Stimulated activated CD8-positive, alpha-beta memory T cell treated with anti-CD3 and anti-CD28 coated beads, Interleukin-7, amount 100 ng/mL, for 48 hours (primary cell): ENCODE measurements at places on chromosomes 4 and X.

- no peak for DNase-seq
Measured at GRCh38 chrX:143683486-143683885, 37.1 kb downstream of the SPANXN2 start.

DNA sequence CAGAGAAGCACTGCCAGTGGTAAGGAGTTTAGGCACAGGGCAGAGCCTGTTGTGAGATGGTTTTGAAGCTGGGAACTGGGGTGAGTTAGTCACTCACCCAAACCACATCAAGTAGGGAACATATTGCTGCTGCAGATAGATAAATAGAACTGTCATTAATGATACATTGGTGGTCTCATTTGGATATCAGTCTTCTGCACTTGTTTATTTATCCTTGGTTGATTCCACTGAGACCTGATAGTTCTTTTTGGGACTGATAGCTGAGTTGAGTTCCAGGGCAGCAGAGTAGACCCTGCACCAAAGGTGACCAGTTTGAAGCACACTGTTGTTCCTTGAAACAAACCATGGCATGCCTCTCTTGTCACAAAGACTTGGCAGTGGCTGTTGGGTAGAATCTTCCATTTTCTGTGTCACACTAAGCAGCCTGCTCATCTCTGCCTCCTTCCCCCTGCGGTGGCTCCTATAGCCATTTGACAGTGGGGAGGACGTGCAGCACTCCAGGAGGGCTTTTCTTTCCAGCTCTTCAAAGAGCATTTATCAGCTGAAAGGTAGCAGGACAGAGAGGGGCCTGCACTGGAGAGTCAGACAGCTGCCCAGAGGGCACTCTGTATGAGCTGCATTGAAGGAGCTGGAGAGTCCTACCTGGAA lies 59.7 kb upstream of the TMEM164 start:
- DNase-seq = no peak

GRCh38 chr4:26197018-26197779 lies 123.6 kb upstream of the RBPJ start:
- DNase-seq = peak; percentile 50

GRCh38 chr4:60216752-60217151 lies 983.4 kb upstream of the ADGRL3 start:
- no peak for DNase-seq

DNA sequence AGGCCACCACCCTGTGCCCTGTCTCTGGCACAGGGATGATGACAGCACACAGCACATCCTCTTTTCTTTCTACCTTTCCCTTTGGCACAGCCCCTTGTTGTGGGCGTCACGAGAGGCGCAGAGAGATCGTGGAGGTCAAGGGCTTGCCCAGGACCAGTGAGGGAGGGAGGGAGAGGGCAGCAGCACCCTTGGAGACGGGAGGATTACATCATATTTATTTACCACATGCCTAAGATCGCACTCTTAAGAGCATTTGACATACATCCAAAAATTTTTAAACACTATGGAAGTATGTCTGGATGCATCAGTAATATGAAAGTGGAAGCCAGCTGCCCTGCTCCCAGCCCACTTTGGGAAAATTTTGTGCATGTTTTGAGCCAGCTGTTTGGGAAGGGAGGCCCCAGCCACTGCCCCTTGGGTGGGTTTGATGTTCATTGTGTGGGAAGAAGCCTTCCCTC lies 12.7 kb downstream of the WFS1 start:
- DNase-seq = no peak

DNA sequence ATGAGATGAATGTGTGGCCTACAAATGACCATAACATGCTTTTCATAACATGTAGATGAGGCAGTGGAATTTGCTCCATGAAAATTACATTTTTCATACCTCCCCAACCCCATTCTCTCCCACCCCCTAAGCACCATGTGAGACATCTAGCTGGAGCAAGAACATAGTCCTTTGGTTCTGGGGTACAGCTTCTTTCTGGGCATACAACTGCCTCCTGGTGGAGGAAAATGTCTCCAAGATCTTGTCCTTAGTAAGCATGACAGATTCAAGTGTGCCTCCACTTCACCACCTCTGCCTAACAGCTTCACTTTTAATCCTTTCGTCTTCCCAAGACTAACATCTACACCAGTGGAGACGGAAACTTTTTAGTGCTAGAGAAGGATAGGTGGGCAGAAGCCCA lies 8.0 kb downstream of the EXOC1L start:
- DNase-seq = no peak

DNA sequence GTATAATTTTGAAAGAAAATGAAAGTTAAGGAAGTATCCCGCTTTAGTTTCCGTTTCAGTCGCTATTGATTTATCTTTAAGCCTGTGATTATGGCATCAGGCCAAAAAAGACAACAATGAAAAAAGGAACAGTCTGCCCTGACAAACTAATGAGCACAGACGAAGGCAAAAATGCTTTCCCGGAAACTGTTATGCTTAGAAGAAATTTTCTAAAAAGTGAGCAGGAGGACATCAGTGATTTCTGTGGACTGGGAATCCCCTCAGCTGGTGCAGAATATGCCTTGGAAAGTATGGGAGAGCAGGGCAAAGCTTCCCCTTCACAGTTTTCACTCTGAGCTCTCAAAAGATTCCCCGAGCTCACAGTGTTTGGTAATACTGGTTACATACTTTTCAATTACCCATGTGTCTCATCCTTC lies 5.1 kb upstream of the CXCL10 start:
- DNase-seq = no peak

DNA sequence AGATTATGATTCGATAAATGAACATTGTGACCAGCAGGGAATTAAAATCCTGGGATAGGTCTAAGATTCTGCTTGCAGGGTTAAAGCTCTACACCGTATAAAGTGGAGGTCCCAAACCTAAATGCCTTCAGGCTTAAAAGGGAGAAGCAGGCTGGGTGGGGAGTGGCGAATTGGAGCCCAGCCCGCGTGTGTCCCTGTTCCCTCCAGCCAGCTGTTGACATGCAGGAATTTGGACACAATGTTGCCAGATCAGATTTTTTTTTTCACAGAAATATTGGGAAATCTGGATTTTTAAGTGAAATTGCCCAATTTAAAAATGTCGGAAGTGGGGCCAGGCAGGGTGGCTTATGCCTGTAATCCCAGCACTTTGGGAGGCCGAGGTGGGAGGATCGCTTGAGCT lies 60.5 kb downstream of the ELF4 start:
- DNase-seq = no peak

- no peak for DNase-seq
Measured at GRCh38 chr4:76690906-76691275, 207.1 kb downstream of the SOWAHB start.

- no peak for DNase-seq
Measured at GRCh38 chr4:127251423-127251822, 381.3 kb upstream of the INTU start.

- no peak for DNase-seq
Measured at GRCh38 chr4:14478504-14478903, 523.8 kb upstream of the CPEB2 start.

- no peak for DNase-seq
Measured at GRCh38 chr4:178316211-178316610, 874.0 kb upstream of the AGA start.

- no peak for DNase-seq
Measured at GRCh38 chr4:140789759-140790158, 33.6 kb upstream of the TBC1D9 start.

DNA sequence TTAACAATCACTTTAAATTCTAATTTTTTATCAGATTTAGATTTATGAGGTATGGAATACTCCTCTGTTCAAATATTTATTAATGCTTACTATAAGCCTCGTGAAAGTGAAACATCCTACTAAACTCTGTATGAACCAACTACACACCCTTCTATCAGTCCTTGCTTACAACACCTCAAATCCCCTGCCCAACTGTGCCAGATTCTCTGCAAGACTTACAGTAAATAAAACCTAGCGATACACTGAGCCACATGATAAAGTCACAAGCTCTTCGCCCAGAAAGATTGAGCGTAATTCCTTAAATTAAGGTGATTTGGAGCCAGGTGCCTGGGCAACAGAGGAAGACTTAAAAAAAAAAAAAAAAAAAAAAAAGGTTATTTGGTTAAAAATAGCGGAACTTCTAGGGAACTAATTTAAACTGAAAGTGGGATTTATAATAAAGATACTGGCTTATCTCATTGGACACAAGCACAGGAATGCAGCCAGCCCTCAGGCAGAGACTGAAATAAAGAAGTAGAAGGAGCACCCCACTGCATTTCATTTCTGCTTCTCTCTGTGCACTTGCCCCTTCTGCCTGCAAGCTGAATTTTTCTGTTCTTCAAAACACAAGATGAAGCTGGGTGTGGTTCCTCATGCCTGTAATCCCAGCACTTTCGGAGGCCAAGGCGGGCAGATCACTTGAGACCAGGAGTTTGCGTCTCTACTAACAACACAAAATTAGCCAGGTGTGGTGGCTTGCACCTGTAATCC lies 17.5 kb upstream of the C4orf36 start:
- no peak for DNase-seq

DNA sequence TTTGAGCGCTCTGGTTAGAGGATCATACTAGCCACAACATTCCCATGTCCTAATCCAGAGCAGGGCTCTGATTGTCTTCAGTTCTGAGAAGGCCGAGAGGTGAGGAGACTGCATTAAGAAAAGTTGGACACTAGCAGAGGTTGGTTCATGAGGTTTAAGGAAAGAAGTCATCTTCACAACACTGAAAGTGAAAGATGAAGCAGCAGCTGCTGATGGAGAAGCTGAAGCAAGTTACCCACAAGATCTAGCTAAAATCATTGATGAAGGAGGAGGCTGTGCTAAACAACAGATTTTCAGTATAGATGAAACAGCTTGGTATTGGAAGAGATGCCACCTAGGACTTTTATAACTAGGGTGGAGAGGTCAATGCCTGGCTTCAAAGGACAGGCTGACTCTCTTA lies 36.8 kb downstream of the RAP1GDS1 start:
- no peak for DNase-seq

- DNase-seq = no peak
Measured at GRCh38 chrX:45031830-45032378, 158.9 kb downstream of the KDM6A start.

- DNase-seq = no peak
Measured at GRCh38 chr4:180860089-180860720, 1383.0 kb upstream of the TENM3 start.

DNA sequence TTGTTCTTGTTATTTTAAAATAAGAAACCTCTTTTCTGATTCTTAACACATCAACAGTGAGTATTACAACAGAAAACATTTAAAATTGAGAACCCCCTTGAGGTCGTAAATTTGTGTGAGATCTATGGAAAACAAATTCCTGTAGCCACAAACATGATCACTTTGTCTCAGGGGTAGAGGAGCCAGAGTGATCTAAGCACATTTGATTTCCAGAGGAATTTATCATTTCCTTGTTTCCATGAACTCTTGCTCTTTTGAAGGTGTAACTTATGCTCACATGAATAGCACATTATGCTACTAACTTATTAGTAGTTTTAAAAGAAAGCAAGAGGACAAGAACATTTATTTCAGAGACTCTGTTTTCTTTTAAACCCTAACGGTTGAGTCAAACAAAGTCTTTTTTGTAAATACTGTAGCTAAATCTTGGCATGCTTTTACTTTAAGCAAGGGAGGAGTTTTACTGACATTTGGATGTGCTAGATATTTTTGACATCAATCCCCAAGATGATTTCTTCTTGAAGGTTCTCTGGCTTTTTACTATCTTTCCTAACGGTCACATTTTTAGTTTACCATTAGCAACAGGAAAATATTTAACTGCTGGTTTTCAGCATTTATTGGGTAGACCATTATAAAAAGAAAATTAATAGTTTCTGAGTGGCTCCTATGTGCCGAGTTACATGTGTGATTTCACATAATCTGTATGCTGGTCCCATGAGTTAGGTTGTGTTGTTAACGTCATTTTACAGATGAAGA lies 27.9 kb upstream of the ZCCHC12 start:
- no peak for DNase-seq

- DNase-seq = no peak
Measured at GRCh38 chr4:4386736-4387392, at the start of gene NSG1. NSG1 (plus strand) TSS chr4:4387102; CDS start chr4:4387630, 528 bp downstream.

DNA sequence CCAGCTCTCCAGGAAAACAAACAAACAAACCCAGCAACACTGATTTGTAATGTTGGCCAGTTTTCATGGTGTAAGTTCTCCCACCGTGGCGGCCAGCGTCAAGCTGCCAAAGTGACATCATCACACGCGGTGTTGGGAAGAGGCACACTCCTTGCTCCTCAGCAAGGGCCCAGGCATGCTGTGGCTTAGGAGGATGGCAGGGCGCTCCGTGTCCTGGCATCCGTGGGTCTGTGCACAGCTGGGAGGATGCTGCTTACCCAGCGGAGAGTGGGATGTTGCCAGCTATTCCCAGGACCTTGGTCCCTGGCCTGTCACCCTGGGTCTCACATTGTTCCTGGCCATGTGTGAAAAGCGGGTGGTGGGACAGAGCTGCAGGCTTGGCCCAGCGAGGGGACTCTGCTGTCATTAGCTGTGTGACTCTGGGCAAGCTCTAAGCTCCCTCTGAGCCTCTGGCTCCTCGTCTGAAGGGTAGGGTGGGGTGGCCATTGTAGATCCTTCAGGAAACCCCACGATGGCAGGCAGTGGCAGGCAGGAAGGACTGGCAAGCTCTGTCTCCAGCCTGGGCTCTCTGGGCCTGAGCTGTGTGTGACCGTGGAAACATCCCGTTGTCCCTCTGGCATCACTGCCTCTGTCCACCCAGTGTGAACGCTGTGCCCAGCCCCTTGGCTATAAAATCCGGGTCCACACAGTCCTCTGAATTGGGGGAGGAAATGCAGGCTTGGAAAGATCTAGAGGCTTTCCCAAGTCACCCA lies 10.8 kb downstream of the PSAPL1 start:
- DNase-seq = no peak

GRCh38 chrX:13485167-13485566 lies 84.2 kb upstream of the EGFL6 start:
- no peak for DNase-seq

GRCh38 chr4:158481811-158482210 lies 39.9 kb upstream of the RXFP1 start:
- DNase-seq = no peak

GRCh38 chrX:47321386-47321785 lies 49.0 kb upstream of the ZNF157 start:
- no peak for DNase-seq

- no peak for DNase-seq
Measured at GRCh38 chr4:55524844-55525571, 21.7 kb downstream of the CLOCK start.

- DNase-seq = no peak
Measured at GRCh38 chr4:102008711-102009110, 218.2 kb downstream of the BANK1 start.

- no peak for DNase-seq
Measured at GRCh38 chr4:20565075-20565721, 135.1 kb upstream of the PACRGL start.

- DNase-seq = no peak
Measured at GRCh38 chr4:104859601-104860237, 287.0 kb upstream of the TET2 start.

DNA sequence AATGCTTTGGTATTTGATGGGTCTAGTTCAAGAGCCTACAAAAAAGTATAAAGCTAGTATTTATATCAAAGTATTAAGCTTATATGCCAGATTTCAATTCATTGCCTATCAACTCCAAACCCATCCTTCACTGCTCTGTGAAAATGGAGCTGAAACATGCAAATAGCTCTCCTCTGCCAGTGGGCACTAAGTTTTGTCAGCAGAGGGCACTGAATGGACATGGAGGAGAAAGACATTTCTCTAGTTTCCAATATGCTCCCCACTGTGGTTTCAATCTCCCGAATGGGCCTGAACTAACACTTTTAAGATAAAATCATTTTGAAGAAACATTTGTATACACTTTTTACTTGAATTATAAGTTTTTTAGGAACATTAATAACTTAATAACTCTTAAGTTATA lies 12.4 kb downstream of the PPID start:
- no peak for DNase-seq
